ENCODE measurements at places on chromosomes 4 and X.

GRCh38 chr4:26829018-26829417 is 31.6 kb upstream of the STIM2 start:
- DNase-seq, result no peak

DNA sequence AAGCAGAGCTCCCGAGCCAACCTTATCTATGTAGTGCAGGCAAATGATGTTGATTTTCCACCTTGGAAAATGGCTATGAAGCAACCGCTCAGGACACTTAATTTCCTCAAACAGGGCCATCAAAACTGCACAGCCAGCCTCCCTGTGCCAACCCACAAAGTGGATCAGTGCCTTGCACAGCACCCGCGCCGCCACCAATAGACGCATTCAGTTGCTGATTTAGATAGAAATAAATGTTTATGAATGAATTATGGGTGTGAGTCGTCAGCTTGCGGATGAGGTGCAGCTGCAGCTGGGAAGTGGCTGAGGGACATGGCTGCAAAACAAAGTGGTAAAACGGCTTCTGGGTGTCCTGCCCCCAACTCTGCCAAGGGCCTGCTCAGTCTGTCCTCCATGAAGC is 47.0 kb downstream of the SOD3 start:
- DNase-seq, result no peak

GRCh38 chr4:8087921-8088495 is 70.6 kb downstream of the ABLIM2 start:
- DNase-seq, result no peak

DNA sequence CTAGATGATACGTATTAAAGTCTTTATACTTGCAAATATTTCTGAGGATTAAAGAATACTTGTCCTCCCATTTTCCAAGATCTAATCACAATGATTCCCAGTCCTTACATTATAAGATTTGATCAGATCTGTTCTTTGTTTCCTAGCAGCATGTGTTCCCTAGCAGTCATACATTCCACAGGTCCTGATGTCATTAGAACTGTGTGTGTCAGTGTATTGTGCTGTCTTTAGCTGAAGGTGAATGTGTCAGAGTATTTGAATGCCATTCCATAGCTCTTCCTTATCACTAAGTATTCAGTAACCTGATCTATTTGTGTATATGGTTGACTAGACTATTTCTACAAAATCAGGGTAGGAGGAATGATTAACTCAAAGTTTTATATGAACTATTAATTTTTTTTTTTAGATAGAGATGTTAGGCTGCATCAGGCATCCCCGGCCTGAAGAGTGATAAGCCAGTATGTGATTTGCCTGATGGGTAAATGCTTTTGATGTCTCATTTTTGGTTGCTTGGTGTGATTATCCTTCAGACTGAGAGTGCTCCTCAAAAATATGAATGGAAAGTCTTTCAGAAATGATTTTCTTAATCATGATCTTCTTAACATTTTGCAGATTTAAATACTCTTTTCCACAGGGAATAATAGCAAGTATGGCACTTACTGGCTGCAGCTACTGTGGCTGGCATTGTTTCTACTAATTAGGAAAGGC is 4.4 kb downstream of the ADGRL3 start:
- no peak for DNase-seq

DNA sequence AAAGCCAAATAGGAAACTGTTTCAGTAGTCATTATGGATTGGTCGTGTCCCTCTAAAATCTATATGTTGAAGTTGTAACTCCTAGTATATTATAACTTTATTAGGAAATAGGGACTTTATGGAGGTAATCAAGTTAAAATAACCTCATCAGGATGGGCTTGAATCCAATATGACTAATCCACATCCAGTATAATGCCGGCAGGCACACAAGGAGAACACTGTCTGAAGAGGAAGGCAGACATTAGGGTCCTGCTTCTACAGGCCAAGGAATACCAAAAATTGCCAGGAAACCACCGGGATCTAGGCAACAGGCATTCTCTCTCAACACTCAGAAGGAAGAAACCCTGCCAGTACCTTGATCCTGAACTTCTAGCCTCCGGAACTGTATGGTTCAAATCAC is 130.3 kb downstream of the ATP10D start:
- no peak for DNase-seq

DNA sequence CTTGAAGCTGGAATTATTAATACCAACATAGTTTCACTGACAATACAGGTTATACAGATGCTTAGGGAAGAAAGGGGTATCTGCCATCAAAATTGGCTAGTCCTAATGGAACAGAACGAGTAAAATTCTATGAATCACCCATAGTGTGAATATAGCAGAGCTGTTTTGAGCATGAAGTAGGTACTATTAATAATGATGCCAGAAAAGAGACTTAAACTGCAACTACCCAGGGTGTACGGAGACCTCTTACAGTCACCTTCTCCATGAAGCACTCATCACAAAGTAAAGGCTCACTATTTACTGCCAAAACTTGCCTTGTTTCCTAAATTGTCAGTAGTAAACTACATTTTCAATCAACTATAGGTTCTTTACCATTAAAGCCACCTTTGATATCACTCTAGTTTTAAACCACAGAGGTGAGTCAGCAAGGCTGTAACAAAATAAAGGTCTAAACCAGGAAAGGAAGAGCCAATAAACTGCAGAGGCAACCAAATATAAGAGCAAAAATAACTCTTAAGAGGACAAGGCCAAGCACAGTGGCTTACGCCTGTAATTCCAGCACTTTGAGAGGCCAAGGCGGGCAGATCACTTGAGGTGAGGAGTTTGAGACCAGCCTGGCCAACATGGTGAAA is 114.4 kb downstream of the FRYL start:
- DNase-seq, result no peak

- no peak for DNase-seq
Measured at GRCh38 chrX:261919-262352, 19.2 kb upstream of the PLCXD1 start.

DNA sequence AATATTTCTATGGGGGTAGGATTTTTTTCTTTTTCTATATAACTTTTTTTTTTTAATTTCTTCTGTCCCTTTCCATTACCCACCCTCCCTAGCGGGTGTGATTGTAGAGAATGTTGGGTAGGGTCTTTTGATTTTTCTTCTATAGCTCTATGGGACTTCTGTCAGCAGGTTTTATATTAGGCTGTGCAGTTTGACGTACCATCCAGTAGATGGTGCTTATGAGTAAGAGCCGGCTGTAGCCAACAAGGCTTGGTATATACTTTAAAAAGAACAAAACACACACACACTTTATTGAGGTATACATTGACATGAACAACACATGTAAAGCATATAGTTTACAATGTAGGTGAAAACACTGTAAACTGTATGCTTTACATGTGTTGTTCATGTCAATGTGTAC is 247.9 kb upstream of the POF1B start:
- no peak for DNase-seq

DNA sequence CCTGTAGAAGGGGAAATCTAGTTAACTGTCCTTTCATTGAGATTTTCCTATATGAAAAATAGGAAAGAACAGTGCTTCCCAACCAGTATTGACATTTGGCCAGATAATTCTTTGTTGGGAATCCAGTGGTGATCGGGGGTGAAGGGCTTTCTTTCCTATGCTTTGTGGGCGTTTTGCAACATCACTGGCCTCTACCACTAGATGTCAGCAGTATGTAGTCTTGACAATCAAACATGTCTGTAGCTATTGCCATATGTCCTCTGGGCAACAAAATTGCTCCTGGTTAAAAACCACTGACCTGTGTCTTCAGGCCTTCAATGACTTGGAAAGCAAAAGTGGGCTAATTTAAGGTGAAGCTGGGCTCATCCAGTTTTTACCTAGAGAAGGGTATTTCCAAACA is 658.5 kb downstream of the DACH2 start:
- DNase-seq, result no peak

DNA sequence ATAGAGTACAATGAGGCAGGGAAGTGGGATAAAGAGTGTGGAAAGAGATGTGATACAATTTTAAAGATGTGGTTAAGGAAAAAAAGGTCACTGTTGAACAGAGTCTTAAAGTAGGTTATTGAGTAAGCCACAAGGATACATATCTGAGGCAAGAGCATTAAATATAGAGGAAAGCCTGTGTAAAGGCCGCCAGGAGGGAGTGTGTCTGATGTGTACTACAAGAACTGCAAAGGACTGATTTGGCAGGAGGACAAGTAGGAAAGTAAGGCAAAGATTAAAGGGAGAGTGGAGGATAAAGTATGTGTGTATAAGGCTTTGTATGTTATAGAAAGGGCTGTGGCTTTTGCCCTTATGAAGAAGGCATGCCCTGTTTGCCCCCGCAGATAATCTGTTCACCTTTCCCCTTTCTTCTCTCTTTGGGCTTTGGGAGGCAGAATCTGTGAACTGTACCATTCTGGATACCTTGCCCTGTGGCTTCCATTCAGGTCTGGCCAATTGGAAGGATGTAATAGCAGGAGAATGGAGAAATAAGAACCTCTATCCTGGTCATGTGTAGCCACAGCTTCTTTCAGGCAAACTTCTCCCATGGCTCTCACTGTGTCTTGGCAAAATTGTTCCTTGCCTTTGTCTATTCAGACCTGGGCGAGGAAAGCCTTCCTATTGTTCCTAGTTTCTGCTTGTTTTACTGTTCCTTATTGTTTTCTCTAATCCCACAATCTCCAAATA is 68.9 kb upstream of the FAM47B start:
- no peak for DNase-seq

GRCh38 chr4:103306870-103307375 is 108.8 kb upstream of the CENPE start:
- no peak for DNase-seq

- DNase-seq, result no peak
Measured at GRCh38 chr4:119695216-119695615, 66.6 kb upstream of the PDE5A start.

DNA sequence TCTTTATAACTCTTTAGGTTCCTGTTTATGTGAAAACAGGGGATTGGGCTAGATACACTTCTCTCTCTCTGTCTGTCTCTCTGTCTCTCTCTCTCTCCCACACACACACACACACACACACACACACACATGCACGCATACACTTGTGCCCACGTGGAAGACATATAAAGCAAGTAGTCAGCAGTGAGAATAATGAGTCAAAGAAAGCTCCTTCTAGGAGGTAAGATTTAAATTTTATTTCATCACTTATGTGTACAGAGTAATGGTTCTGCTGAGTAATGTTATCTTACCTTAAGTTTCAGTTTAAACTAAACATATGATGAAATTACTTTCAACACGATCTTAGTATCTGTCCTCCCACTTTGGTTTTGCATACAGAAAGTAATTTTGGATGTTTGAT is 243.0 kb upstream of the TEX13A start:
- DNase-seq, result no peak

DNA sequence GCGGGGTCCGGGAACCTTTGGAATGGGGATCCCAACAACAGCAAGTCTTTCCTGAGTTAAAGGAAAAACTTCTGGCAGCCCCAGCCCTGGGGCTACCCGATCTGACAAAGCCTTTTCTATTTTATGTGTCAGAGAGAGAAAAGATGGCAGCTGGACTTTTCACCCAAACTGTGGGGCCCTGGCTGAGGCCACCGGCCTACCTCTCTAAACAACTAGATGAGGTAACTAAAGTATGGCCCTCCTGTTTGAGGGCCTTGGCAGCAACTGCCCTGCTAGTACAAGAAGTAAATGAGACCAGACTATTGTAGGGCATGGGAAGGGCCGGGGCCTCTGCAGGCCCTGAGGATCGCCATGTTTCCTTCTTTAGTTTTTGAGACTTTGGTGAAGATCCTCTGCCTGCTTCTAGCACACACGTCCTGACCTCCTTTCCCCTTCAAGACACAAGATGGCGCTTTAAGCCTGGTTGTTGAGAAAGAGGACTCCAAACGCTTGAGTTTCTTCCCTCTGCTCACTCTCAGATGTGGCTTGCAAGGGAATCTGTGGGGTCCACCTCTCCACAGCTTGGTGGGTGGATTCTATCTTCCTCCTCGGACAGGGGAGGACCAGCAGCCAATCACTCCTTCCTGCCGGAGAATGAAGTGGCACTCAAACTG is 18.5 kb upstream of the DRD5 start:
- no peak for DNase-seq

DNA sequence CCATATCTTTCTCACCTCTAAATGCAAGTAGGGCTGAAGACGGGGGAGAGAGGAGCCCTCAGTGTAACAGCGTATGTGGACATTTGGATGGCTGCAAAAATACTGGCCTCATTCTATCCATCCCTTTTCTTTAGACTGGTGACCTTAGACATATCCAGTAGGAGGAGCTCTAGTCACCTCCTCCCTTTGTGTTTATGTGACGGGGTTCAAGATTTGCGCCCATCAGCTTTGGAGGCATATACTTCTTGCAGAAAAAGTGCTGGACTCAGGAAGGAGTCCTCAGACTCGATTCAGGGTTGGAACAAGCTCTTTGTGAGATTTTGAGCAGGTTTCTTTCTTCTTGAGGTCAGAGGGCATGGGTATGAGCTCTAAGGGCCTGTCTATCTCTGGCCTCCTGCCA is 86.2 kb downstream of the MAMLD1 start:
- DNase-seq, result no peak

DNA sequence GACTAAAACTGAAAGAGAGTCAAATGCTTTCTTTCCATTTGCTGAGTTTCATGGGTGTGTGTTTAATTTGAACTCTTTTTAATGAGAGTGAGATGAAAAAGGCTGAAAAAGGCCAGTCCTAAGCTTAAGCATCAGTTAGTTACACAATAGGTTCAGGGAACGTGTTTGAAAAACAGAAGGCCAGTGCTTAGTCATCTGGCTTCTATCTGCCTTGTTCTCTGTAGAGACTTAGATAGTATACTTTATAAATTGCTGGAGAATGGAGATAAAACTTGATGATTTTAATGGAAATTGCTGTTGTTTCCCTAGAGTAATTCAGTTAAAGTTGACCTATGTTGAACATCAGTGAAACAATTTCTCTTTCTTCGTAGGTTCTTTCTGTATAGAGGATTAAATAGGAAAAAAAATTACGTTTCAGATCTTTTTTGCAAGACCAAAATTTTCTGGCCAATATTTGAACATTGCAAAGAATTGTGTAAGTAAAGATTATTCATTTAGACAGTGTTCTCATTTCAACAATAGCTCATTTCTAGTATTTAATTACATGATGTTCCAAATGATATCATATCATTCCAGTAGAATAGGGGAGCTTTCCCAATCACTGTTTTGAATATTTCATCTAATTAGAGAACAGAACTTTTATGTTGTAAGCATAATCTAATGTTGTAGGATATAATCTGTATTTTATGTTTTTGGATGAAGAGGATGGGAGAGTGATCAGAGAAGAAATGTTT is 1088.8 kb downstream of the ADGRL3 start:
- no peak for DNase-seq

DNA sequence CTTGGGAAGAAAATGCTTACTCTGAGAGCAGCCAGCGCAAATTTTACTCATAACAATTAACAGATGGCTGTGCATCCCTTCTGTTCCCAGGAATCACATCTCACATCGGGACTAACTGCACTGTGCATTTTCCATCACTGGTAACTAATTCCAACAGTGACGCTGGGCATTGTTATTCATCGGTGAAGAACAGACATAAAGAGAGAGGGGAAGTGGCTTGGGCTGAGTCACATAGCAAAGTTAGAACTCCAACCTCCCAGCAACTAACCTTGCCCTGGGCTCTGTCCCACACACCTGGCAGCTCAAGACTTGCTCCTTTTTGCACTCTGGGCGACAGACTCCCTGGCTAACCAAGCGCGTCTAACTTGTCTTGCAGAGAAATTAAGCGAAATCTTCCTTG is 6.4 kb upstream of the LONRF3 start:
- DNase-seq, result no peak

Data from activated naive CD4-positive, alpha-beta T cell (primary cell).